ENCODE measurements at places on chromosomes 16 and 17. TPM values are rescaled to one million over a fixed set of nuclear protein-coding genes. Genes with fewer than 3 reads are reported as not detected.

PRSS8 gene
- not detected for total RNA-seq

SPNS3 gene
- total RNA-seq, result not detected

SLC52A1 gene
- total RNA-seq, result not detected

CMTM4 gene
- 16.4 TPM for total RNA-seq

CCL3 gene
- not detected for total RNA-seq

CTRB2 gene
- not detected for total RNA-seq

CCL5 gene
- total RNA-seq, result 1.1 TPM

APOH gene
- not detected for total RNA-seq

SP6 gene
- total RNA-seq, result not detected

BEAN1 gene
- total RNA-seq, result 0.19 TPM

MYO15A gene
- total RNA-seq, result not detected

AIPL1 gene
- total RNA-seq, result not detected

PLA2G10 gene
- total RNA-seq, result not detected

ACSM5 gene
- 3.6 TPM for total RNA-seq

RNF227 gene
- total RNA-seq, result 6.9 TPM

AURKB gene
- total RNA-seq, result 81.3 TPM

HS3ST3A1 gene
- total RNA-seq, result 19.8 TPM

EMP2 gene
- total RNA-seq, result 56.7 TPM

ZNF423 gene
- not detected for total RNA-seq

CD7 gene
- 1.6 TPM for total RNA-seq

TBC1D3K gene
- not detected for total RNA-seq

CLEC3A gene
- not detected for total RNA-seq

KRT12 gene
- total RNA-seq, result not detected

PYDC1 gene
- total RNA-seq, result not detected

CD300LG gene
- not detected for total RNA-seq

SLC5A10 gene
- total RNA-seq, result not detected

CBLN1 gene
- not detected for total RNA-seq

ADGRG3 gene
- not detected for total RNA-seq

PNMT gene
- total RNA-seq, result 0.17 TPM

TRAF7 gene
- total RNA-seq, result 134 TPM

SERPINF2 gene
- total RNA-seq, result 0.40 TPM

MEOX1 gene
- total RNA-seq, result not detected

HOXB6 gene
- total RNA-seq, result 24.9 TPM

ZSCAN10 gene
- total RNA-seq, result not detected

PSKH1 gene
- 9.0 TPM for total RNA-seq

SLC5A11 gene
- not detected for total RNA-seq

NOS2 gene
- not detected for total RNA-seq

KRTAP9-6 gene
- not detected for total RNA-seq

RNU2-1 gene
- total RNA-seq, result not detected

ABCA8 gene
- total RNA-seq, result not detected

RSKR gene
- total RNA-seq, result 3.5 TPM

CDT1 gene
- total RNA-seq, result 53.4 TPM

ZFPM1 gene
- total RNA-seq, result 2.2 TPM

DNAI2 gene
- total RNA-seq, result not detected

TMEM132E gene
- not detected for total RNA-seq

C1QL1 gene
- total RNA-seq, result 2.5 TPM

PIRT gene
- total RNA-seq, result not detected

NSMCE1 gene
- total RNA-seq, result 50.1 TPM

ZG16 gene
- not detected for total RNA-seq

PERCC1 gene
- not detected for total RNA-seq

KRT15 gene
- total RNA-seq, result 0.19 TPM

OR4D1 gene
- not detected for total RNA-seq

ZNF594 gene
- total RNA-seq, result 3.5 TPM

MEIOC gene
- total RNA-seq, result not detected

RAP1GAP2 gene
- 0.57 TPM for total RNA-seq

DUXB gene
- total RNA-seq, result not detected

CCL7 gene
- total RNA-seq, result not detected
